Activated CD4-positive, alpha-beta T cell treated with anti-CD3 and anti-CD28 coated beads, Interleukin-2, amount 50 U/mL, for 1 hour (primary cell): ENCODE measurements at places on chromosomes 13 and 19.
A peak's percentile ranks its signal among the peaks of the same experiment; 100 is the strongest.

DNA sequence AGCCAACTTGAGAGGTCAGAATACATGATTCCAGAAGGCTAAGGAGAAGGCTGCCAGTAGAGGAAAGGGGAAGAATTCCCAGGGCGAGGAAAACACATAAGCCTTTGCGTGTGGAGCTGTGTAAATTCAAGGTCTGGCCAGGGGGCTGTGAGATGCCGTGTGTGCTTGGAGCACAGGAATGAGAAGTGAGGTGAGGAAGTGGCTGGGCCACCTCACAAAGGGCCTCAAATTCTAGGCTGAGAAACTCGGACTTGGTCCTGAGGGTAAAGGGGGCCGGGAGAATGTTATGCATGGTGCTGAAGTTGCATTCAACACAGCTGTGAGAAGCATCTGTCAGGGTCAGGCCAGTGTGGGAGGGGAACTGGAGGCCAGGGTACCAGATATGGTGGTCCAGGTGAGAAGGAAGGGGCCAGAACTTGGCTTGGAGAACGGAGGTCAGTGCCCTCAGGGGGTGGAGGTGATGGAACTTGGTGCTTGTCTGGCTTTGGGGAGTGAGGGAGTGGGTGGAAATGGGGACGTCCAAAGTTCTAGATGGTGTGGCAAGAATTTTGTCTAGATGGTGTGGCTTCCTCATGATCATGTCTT, 4.9 kb upstream of the ZNF580 start:
- DNase-seq: no peak

GRCh38 chr13:48126944-48127830, 32.3 kb upstream of the MED4 start:
- peak; percentile 32 for DNase-seq

GRCh38 chr19:35879068-35879467, 10.7 kb downstream of the APLP1 start:
- no peak for DNase-seq

DNA sequence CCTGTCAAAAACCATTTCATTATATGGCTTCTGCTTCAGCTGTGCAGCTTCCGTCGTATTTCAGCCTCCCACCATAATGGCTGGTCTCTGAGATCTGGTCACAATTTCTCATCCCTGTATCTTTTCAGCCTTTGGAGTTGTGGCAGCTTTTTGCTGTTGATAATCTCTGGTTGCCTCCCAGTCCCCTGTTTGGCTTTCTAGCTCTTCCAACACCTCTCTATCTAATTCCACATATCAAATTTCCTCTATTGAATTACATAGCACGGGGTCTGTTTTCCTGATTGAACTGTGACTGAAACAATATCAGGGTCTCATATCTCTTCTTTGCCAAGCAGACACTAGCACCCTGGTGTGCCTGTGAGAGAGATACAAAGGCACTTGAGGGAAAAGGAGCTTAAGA, 222.1 kb upstream of the OBI1 start:
- no peak for DNase-seq

- DNase-seq: peak; percentile 62
Observed at GRCh38 chr13:31045286-31046081, 113.0 kb downstream of the TEX26 start.

- no peak for DNase-seq
Observed at GRCh38 chr19:39112338-39112890, 13.2 kb upstream of the PAK4 start.

DNA sequence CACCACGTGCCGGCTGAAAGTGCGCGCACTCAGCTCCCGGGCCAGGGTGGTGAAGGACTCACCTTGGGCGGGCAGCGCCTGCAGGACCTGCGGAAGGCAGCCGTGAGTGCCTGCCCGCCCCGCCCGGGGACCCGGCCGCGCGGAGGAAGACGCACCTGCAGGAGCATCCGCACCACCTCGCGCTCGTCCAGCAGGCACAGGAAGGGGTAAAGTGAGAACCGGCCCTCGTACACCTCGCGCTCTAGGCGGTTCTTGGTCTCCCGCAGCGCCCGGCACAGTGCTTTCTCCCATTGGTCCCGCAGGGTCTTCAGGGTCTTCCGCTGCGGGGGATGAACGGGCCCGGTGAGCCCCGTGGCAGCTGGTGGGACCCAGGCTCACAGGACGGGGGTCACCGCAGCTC, 10.7 kb downstream of the POLRMT start:
- DNase-seq: no peak

GRCh38 chr19:13842291-13843103, 34.4 kb upstream of the NANOS3 start:
- peak; percentile 82 for DNase-seq

GRCh38 chr13:80901111-80901510, 560.2 kb upstream of the SPRY2 start:
- DNase-seq: no peak

DNA sequence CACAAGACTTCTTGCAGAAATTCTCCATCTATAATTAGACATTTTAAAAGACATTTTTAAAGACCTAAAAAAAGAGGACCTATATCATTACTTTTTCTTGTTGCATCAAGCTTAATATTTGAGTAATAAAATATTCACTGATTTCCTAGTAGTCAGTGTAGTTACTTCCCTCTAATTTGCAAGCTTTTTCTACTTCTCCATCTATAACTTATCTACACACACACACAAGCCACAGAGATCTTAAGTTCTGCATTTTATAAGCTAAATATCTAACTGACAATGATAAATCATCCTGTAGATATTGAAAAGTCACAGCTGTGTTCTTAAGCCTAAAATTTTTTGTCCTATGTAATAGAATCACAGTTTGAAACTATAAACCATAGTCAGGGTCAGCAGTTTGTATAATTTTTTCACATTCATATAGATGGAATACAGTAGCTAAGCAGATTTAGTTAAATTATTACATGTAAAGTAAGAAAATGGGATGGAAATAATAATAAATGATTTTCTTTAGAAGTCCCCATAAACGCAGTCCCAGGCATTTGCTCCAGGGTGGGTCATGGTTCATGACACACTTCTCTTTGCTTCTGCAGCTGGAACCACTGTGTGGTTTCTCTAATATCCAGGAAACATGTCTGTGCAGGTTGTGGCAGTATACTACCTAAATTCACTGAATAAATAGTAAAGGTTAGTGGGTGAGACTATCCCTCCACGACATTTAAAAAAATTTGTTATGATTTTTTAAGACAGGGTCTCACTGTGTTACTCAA, 60.2 kb downstream of the ESD start:
- DNase-seq: no peak

DNA sequence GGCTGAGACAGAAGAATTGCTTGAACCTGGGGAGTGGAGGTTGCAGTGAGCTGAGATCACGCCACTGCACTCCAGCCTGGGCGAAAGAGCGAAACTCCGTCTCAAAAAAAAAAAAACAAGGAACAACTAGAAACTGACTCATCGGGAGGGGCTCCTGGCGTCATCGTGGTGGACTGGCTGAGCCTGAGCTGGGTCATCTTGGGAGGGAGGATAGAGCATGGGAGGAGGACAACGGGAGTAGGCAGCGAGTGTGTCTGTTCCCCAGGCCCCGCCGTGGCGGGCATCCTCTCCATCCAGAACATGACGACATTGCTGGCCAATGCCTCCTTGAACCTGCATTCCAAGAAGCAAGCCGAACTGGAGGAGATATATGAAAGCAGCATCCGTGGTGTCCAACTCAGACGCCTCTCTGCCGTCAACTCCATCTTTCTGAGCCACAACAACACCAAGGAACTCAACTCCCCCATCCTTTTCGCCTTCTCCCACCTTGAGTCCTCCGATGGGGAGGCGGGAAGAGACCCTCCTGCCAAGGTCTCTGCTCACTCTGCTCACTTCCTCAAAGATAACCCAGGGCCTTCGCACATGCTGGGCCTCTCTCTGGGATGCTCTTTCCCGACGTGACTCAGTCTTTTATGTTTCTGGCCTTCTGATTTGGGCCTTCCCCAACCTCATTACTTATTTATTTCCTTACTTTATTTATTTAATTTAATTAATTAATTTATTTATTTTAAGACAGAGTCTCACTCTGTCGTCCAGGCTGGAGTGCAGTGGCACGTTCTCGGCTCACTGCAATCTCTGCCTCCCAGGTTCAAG, 16.6 kb downstream of the DDX39A start:
- DNase-seq: no peak

- no peak for DNase-seq
Observed at GRCh38 chr19:46520616-46521015, 24.9 kb upstream of the PNMA8B start.

DNA sequence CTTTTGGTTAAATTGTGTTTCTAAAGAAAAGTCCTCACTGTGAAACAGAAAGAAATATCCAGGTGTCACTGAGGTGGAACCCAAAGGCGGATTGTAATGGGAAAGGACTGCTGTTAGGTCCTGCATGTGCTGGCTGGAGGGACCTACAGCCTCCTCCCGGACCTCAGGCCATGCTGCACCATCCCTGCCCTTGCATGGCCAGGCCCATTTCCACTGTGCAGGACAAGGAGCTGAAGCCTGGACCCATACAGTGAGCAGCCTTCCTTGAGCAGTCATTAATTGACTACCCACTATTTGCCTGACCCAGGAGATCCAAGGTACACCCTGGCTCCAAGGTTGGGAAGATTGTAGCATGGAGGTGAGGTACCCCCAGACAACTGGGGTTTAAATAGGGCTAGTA, 17.6 kb downstream of the VSTM2B start:
- no peak for DNase-seq

- DNase-seq: no peak
Observed at GRCh38 chr13:41325752-41326151, 14.7 kb downstream of the NAA16 start.

- DNase-seq: no peak
Observed at GRCh38 chr19:19271828-19272599, 1.1 kb downstream of the TM6SF2 start.

DNA sequence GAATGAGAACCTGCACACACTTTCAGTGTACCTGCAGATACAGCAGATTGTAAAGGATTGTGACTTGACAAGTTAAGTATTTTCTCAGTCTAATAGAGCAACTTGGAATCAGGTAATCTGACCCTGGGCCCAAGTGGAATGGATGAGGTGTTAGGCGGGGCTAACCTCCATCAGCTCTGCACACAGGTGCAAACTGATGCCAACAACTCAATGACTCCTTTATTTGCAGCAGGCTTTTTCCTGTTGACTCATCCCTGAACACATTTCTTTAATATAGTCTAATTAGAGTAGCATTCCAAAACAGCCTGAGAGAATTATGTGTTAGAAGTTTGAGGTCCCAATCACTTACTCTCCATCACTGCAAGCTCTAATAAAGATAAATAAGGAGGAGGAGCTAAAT, 48.8 kb downstream of the TPT1 start:
- DNase-seq: no peak

DNA sequence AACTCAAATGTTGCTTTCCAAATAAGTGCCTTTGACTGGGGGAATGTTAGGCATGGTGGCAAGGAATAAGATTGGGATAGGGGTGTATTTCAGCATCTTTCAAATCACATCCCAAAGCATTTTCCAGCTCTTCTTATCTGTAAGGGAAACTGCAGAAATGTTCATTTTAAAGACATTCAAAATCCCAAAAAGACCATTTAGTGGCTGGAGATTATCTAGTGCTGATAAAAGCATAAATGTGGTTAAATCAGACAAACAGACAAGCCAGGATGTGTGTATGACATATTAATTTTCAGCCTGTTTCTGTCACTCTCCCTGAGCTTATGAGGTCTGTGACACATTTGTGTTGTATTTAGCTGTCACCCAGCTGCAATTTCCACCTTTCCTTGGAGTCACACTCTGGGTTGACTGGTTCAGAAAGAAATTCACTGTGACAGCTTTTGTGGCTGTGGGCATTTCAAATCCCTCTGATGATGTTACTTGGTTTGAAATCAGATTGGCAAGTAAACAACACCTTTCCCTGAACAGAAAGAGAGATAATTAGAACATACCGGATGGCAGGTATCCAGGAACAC, 69.7 kb upstream of the SIAH3 start:
- no peak for DNase-seq
